ENCODE measurements at places on chromosomes 11 and 22.

DNA sequence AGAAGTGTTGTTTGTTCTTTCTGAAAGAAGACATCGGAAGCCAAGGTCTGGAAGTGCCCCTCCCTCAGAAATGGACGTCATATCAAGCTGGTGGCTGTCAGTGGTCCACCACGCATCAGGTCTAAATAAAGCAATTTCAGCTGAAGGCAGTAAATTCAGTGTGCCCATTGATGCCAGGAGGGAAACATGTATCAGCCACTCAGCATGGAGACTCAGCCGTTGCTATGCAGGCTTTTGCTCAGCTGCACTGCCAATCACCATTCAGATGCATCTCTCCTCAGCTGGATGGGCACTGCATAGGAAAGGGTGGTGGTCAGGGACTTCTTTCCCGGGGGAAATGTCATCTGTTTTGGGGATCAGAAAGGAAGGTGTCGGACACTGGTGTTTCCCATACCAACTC lies 878.2 kb downstream of the NTM start:
- DNase-seq: no peak

GRCh38 chr22:35505399-35506258 lies 35.0 kb upstream of the RASD2 start:
- DNase-seq: no peak

DNA sequence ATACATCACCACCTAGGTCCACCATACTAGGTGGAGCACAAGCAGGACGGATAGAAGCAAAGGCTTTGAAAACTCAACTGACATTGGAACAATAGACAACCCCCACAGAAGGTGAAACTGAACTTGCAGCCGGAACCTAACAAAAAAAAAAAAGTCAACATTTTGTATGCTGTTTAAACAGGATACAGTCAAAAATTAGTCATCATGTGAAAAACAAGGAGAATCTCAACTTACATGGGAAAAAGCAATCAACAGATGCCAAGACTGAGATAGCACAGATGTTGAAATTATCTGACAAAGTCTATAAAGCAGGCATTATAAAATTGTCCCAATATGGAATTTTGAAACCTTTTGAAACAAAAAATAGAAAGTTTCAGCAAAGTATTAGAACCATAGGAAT lies 123.8 kb downstream of the RAB38 start:
- no peak for DNase-seq

- DNase-seq: no peak
Observed at GRCh38 chr11:123564221-123564620, 90.2 kb downstream of the SCN3B start.

DNA sequence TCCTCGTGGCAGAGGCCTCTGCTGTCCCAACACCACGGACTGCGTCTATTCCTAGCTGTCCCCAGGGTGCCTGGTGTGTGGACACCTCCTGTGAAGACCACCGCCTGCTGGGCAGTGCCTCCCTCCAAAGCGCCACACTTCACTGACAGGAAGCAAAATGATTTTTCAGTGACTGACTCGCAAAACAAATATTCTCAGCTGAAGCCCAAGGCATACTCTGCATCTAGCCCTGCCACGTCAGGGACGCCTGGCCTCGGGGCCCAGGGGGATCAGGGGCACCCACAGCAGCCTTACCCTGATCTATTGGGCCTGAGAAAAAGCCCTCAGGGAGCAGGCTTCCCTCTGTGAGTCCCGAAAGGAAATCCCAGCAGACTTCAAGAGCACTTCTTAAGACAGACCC lies 2.2 kb downstream of the BRD1 start:
- DNase-seq: no peak

GRCh38 chr11:14783788-14784187 lies 108.2 kb downstream of the CYP2R1 start:
- DNase-seq: no peak

- peak; percentile 26 for DNase-seq
Observed at GRCh38 chr22:28600546-28601143, 79.0 kb downstream of the TTC28 start.

DNA sequence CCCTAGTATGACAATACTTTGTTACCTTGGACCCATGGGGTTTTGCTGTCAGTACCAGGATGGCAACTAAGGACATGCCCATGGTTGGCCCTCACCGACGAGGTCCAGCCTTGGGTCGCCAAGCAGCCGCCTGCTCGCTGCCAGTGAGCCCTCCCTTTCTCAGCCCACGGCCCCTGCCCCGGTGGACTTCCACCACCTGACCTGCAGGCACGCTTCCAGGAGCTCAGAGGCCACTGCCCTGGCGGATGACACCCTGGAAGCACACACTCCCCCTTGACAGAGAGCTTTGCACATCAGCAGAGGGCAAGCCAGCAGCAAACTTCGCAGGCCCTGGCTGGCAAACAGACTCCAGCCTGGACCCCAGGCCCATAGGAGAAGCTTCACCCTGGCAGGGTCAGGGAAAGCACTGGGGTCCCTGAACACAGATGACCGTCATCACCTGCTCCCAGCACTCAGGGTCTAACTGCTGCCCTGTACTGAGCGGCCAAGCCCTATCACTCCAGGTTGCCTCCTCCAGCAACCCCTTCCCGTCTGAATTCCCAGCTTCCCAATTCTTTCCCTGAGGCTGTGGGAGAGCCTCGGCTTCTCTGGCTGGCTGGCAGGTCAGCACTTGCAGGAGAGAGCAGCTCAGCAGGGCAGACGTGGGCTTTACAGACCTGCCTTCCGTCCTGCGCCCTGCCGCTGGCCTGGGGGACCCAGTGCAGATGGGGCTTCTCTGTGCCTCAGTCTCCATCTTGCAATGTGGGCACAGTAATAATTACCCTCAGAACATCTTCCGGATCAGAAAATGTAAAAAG lies 2.7 kb upstream of the PPARA start:
- DNase-seq: no peak

- DNase-seq: no peak
Observed at GRCh38 chr11:78708388-78708787, 133.7 kb upstream of the NARS2 start.

DNA sequence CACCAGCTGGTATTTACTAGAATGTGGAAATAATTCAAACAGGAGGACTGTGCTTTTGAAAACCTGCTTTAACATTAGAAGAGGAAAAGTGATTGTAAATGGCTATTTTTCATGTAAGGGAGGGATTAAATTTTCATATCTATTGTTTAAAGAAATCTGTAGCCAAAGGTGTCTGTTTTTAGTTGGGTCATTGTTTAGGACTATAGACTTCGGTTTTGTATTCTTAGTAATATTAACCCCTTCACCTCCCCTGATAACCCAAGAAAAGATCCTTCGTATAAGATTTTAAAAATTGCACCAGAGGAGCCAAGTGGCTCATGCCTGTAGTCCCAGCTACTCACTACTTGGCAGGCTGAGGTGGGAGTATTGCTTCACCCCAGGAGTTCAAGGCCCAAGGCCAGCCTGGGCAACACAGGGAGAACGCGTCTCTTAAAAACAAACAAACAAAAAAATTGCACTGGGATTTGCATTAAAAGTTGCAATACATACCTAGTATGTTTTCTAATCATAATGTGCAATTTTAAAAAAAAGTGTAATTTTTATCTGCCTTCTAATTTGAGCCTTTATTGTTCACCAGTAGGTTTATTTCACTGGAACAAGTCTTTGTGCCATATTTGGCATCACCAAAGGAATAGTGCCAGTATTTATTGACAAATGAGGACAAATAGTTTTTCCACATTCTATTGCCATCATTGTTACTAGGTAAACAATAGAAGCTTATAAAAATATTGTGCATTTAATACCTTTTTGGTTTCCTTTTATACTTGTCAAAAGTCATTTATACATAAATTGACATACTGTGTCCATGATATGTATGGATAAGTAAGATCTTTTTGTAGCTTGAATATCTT lies 34.3 kb downstream of the MTMR3 start:
- no peak for DNase-seq

- peak; percentile 40 for DNase-seq
Observed at GRCh38 chr22:37566903-37567798, 6.9 kb downstream of the CDC42EP1 start.

DNA sequence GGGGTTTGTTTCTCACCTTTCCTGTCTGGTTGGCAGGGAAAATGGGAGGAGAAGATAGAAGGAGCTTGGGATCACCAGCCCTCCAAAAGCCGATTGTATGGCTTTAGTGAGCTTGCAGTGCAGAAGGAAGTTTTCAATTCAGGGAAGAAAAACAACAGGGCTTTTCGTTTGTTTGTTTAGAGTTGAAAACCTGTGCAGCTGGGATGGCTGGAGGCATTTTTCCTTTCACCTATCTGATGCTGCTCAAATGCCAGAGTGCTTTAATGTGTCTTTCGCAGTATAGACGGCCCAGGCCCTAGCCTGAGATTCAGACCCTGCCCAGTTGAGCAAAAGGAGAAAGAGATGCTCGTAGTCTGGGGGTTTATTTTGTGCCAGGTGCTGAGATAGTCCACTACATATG lies 87.9 kb downstream of the INSC start:
- no peak for DNase-seq

GRCh38 chr11:122207505-122207904 lies 91.5 kb upstream of the BLID start:
- peak; percentile 75 for DNase-seq

GRCh38 chr11:64055077-64055476 lies 19.3 kb downstream of the FLRT1 start:
- no peak for DNase-seq

GRCh38 chr11:112114460-112114859 lies 27.8 kb downstream of the SDHD start:
- DNase-seq: no peak

DNA sequence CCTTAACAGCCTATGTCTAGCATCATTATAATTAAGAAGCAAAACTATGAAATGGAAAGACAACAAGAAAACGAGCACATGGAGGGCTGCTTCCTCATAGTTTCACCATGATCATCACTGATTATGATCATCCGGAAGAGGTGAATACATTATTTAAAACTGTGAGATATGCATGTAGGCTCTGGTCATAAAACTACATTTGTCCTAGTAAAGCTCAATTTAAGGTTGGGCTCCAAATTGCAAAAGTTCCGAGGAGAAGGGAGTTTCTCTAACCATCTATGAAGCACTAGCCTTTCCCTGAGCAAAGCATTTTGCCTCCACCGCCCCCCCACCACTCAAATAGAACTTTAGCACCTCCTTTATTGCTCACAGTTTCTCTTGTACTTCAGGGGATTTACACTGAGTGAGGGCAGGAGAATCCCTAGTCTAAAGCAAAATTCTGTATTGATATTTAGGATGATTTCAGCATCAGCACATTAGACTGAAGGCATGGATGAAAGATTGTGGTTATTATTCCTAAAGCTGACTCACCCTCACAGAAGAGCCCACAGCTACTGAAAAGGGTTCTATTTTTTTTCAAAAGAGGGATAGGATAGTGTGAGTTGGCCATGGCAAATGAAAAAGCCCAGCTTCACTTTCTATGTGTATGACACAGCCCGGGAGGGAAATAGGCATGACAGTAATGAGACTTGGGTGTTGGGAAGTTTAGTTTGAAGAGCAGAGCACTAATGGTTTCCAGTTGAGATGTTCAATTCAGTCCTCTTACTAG lies 203.4 kb downstream of the CADM1 start:
- no peak for DNase-seq

GRCh38 chr11:20337526-20338154 lies 25.9 kb upstream of the HTATIP2 start:
- peak; percentile 61 for DNase-seq

DNA sequence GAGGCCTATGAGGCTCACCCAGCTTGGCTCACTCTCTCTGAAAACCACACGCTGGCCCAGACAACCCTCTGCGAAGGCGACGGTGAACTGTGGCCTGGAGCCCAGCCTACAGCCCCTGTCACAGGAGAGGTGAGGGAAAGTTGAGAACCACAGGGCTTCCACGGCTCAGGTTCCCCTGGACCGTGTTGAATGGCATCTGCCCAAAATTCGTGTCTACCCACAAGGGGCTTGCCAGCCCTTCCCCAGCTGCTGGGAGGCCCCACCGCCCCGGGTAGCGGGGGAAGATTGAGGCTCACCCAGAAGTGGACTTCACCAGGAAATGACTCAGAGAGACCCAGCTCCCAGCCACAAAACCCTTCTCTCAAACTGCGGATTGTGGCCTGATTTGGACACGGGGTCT lies 197.1 kb downstream of the CTTN start:
- DNase-seq: no peak

- no peak for DNase-seq
Observed at GRCh38 chr11:110513259-110513801, 83.6 kb downstream of the FDX1 start.

- DNase-seq: no peak
Observed at GRCh38 chr11:19625438-19625837, 87.2 kb upstream of the NAV2 start.

DNA sequence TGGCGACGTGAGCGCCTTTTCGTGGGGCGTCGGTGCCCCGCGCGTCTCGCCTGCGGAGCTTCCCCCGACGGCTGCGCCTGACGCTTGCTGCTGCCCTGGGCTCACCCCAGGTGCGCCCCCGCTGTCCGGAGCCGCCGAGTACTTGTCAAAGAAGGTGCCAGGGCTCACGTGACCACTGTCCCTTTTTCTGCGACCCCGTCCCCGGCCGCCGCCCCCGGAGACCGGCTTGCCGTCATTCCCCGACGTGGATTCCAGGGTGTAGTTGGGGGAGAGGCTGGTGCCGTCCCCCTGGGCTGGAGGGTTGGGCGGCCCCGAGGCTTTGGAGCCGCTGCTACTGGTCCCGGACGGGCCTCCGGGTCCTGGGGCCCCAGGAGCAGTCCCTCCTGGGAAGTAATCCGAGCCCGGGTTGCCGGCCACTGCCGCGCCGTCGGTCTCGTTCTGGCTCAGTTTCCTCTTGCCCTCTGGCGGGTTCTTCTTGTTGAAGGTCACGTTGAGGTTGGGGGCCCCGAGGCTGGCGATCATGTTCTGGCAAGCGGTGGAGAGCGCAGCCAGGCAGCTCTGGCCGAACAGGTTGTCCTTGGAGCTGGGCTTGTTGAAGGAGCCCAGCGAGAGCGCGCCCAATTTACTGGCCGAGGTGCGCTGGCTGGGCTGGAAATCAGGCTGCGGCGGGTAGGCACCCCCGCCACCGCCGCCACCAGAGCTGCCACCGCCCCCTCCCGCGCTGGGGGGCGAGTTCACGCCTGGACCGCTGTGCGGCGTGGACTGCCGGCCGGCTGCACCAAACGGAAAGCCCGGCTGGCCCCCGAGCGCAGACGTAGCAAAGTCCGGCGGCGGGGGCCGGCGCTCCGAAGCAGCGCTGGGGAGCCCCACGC lies 3.8 kb downstream of the MN1 start:
- no peak for DNase-seq

DNA sequence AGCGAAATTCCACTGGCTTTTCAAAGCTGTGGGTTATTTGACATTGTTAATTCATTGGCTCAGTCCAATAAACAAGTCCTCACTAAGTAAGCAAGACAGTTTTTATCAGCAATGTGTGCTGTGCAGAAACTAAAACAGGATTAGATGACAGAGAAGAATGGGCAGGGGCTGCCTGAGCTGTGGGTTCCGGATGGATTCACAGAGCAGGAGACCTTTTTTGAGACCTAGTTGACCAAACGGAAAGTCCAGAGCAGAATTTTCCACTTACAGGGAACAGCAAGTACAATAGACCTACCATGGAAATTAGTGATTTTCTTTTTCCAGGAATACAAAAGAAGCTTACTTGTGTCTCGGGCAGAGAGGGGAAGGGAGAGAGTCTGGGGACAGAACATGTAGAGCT lies 5.2 kb upstream of the KDM4F start:
- no peak for DNase-seq

GRCh38 chr11:18371279-18371678 lies 23.1 kb upstream of the LDHA start:
- DNase-seq: no peak

GRCh38 chr11:133705074-133705648 lies 140.2 kb downstream of the SPATA19 start:
- DNase-seq: no peak

- no peak for DNase-seq
Observed at GRCh38 chr22:37178350-37179125, 9.5 kb downstream of the C1QTNF6 start.

- DNase-seq: no peak
Observed at GRCh38 chr11:44608991-44609782, 43.7 kb downstream of the CD82 start.

Measured in NCI-H1105 (cell line).